ENCODE measurements at places on chromosomes 1 and 21. TPM values are rescaled to one million over a fixed set of nuclear protein-coding genes. Genes with fewer than 3 reads are reported as not detected.

The WNT3A gene
- total RNA-seq, result not detected

The CRYBG2 gene
- 1.4 TPM for total RNA-seq

The ADCY10 gene
- total RNA-seq, result 0.31 TPM

The BACE2 gene
- total RNA-seq, result 151 TPM

The CHD5 gene
- total RNA-seq, result 0.15 TPM

GRCh38 chr21:38219049-38219628 lies 37.7 kb upstream of the KCNJ15 start:
- DNase-seq, result peak; percentile 62

- no peak for DNase-seq
Observed at GRCh38 chr1:93768380-93768863, 86.8 kb upstream of the BCAR3 start.

- DNase-seq, result no peak
Observed at GRCh38 chr1:53011175-53011574, 50.8 kb upstream of the PODN start.

DNA sequence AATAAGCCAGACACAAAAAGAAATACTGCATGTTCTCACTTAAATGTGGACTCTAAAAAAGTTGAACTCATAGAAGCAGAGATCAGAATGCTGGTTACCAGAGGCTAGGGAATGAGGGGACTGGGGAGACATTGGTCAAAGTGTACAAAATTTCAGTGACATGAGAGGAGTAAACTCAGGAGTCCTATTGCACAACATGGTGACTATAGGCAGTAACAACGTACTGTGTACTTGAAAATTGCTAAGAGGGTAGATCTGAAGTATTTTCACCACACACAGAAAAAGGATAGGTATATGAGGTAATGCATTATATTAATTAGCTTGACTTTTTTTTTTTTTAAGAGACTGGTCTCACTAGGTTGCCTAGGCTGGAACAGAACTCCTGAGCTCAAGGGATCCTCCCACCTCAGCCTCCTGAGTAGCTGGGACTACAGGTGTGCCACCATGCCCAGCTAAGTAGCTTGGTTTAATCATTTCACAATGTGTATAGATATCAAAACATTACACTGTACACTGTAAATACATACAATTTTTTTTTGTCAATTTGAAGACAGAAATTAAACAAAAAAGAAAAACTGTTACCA lies 7.4 kb downstream of the ZNF496 start:
- no peak for DNase-seq

GRCh38 chr1:116164150-116164549 lies 53.0 kb downstream of the MAB21L3 start:
- no peak for DNase-seq

GRCh38 chr1:234922987-234923386 lies 205.7 kb downstream of the TOMM20 start:
- DNase-seq, result no peak

GRCh38 chr1:203932556-203932955 lies 71.2 kb downstream of the SNRPE start:
- no peak for DNase-seq

- no peak for DNase-seq
Observed at GRCh38 chr1:16318555-16318954, 33.7 kb downstream of the FBXO42 start.

- DNase-seq, result no peak
Observed at GRCh38 chr1:12157366-12158231, 9.2 kb upstream of the TNFRSF1B start.

DNA sequence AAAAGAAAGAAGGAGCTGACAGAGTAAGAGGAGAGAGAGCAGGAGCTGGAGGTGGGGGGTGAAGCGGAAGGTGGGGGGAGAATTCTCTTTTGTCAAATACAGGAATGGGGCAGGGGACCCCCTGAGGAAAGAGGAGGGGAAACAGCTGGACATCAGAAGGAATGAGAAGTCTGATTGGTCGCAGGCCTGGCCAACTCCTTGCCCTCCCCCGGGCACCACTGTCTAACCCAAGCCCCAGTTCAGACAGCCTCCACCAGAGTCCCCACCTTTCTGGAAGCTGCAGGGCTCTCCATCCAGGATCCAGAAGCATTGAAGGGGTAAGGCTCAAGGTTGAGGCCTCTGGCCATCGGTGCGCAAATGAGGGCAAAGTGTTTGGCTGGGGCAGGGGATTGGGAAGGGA lies at the start of gene OPTC:
Gene OPTC (plus strand): TSS at position 253 of the 400 bp plus-strand sequence. CDS start 1,853 bp downstream, outside the sequence.
- DNase-seq, result no peak

DNA sequence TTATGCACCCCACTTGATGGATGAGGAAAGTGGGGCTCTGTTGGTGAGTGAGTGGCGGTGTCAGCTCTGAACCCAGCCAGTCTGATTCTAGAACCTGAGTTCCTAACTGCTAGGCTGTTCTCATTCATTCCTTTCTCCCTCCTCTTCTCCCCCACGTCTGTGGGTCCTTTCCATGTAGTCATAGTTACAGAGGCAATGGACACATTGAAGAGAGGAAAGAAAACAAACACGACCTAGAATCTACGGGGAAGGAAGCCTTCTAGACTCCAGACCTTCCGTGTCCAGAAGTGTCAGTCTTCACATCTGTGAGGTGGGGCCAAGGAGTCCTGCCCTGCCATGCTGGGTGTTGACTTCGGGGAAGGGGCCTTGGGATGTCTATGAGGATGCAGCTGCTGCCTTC lies 115.8 kb upstream of the WNT4 start:
- no peak for DNase-seq

DNA sequence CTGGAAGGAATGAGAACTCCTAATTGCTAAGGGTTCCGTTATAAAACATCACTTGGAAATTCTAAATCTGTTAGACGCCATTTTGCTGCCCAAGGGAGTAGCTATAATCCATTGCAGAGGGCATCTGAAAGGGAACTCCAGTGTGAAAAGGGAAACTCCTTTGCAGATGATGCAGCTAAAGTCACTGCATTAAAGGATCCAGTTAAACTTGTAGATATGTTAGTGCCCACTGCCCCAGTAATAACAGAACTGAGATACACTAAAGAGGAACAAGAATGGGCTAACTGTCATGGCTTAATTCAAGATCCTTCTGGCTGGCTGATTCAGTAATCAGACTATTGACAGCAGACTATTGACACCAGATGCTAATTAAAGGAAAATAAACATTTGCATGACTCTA lies 81.8 kb upstream of the KIAA0040 start:
- no peak for DNase-seq

- no peak for DNase-seq
Observed at GRCh38 chr1:19877821-19878636, 4.2 kb upstream of the OTUD3 start.

GRCh38 chr1:40337443-40337842 lies 20.4 kb upstream of the COL9A2 start:
- no peak for DNase-seq

GRCh38 chr1:184945678-184946412 lies 28.5 kb downstream of the NIBAN1 start:
- DNase-seq, result no peak

DNA sequence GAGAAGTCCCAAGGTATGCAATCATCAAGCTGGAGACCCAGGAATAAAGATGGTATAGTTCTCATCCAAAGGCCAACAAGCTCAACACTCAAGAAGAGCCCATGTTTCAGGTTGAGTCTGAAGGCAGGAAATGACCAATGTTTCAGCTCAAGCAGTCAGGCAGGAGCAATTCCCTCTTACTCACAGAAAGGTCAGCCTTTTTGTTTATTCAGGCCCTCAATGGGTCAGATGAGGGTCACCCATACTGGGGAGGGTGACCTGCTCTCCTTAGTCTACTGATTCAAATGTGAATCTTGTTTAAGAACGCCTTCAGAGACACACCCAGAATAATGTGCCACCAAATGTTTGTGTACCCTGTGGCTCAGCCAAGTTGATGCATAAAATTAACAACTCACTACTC lies 262.4 kb downstream of the USP25 start:
- DNase-seq, result no peak

Data from endothelial cell (in vitro differentiated cells).